Omental fat pad (tissue), 4 donors: ENCODE measurements at places on chromosomes 7 and 10. TPM values are rescaled to one million over a fixed set of nuclear protein-coding genes. Genes with fewer than 3 reads are reported as not detected.

DNA sequence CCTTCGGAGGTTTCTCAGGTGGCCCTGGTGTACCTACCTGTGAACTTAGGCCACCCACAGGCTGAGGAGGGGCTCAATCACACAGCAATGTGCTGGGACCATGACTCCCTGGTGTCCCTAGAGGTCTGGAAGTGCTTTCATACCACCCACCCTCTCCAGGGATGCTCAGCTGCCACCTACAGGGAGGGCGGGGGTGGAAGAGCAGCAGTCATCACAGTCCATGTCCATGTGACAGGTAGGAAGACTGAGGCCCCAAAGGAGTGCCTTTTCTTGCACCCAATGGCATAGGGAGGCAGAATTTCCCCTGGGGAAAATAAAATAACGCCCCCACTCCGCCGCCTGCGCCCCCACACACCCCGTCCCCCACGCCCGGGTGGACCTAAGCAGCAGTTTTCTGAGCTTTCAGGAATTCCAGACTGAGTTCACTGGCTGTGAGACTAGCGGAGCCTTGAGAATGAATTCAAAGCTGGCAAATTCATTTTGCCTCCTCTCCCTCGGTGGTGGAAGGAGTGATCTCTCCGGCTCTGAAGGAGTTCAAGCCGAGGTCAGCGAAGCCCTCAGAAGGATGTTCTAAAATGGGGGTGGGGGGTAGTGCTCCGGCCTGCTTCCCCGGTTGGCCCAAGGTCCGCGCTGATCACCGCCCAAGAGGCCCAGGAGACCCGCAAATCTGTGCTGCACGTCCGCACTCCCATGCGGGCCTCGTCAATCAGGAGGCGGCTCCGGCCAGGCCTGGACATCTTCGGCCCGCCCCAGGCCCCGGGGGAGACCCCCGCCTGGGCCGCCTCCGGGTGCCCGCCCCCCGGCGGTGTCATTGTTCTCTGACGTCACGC is 2.1 kb upstream of the ZMIZ1 start:
- DNase-seq = no peak

GRCh38 chr10:116490028-116490662 is 55.6 kb upstream of the PNLIP start:
- no peak for DNase-seq

DNA sequence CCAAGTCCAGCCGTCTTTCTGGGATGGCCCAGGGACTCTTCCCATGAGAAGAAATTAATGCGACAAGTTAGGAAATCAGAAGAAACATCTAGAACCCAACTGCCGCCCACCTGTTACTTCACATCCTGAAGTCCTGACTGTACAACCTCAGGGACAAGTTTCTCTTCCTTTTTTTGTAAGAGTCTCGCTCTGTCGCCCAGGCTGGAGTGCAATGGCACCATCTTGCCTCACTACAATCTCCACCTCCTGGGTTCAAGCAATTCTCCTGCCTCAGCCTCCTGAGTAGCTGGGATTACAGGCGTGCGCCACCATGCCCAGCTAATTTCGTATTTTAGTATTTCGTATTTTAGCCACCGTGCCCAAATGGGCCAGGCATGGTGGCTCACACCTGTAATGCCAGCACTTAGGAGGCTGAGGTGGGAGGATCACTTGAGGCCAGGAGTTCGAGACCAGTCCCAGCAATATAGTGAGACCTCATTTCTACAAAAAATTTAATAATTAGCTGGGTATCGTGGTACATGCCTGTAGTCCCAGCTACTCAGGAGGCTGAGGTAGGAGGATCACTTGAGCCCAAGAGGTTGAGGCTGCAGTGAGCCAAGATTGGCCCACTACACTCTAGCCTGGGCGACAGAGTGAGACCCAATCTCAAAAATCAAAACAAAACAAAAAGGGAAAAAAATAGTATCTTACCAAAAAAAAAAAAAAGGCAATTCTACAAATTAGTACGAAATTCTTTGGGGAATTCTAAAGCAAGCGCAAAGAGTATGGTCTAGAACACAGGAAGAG is 20.8 kb downstream of the LAT2 start:
- no peak for DNase-seq

Gene LBX1
- total RNA-seq = not detected

GRCh38 chr10:79445161-79445976 is at the start of gene ZCCHC24:
Gene ZCCHC24, minus strand, starts transcription at chr10:79445624. Its CDS starts 184 bp downstream, at chr10:79445440.
- peak; percentile 89 for DNase-seq

DNA sequence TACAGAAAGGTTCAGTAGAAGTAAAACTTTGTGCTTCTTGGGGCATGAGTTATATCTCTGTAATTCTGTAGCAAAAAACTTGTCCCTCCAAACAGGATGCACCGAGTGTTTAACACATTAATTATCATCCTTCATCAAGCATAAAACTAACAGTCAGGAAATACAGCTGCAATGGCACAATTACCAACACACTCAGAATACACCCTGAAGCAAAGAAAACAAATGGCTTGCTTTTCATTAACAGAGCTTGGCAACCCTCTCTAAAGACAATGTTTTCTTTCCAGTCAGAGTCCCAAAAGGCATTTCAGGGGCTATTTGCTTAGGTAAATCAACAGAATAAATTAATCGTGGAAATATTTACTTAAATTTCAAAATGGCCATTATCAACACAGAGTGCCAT is 107.7 kb downstream of the ICA1 start:
- DNase-seq = no peak

- no peak for DNase-seq
Measured at GRCh38 chr7:47730142-47730541, 148.2 kb upstream of the TNS3 start.

DNA sequence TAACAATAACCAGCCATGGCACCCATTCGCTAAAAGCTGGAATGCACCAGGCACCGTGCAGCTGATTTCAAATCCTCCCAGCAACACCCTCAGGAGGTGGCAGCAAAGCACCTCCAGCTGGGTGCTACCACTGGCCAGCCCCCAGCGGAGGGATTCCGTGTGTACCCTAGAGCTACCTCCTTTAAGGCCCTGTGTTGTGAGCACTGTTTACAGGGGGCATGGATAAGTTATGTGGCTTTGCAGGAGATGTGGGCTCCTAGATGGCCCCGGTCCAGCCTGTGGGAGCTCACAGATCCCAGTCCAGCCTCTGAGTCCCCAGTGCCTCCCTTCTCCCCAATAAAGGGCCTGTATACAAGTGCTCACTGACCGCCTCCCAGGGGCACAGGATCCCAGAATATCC is 27.1 kb downstream of the TNRC18 start:
- DNase-seq = no peak

Gene GALNT17
- 2.2 TPM for total RNA-seq

DNA sequence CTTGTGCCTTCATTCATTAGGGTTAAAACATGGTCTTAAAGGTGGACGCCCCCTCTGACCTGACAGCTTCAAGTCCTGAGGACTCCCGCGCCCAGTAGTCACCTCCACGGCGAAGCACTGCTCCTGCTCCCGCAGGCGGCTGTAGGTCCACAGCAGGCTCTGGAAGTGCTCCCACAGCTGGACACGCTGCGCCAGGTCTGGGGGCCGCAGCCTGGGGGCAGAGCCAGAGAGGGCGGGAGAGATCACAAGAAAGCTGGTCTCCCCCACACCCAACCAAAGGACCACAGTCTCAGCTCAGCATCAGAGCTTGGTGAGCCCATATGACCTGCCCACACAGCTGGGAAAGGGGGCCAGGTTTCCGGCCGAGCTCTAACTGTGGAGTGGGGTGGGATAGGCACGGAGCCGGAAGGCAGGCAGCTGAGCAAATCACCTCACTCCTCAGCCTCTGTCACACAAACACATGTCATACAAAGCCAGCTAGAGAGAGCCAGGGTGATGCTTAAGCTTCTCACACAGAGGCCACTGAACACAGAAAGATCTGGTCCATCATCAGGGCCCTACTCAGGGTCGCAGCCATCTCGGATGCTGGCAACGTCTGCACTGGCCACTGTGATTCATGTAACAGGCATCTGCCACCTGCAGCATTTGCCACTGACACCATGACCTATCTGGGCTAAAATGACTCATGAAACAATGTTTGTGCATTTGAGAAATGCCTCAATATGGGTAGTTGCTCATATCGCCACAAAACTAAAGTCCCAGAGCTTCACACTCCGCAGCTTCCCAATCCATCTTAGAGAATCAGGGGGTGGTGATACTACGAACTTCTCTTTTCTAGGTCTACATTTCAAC is 12.6 kb downstream of the HPS1 start:
- DNase-seq = no peak

DNA sequence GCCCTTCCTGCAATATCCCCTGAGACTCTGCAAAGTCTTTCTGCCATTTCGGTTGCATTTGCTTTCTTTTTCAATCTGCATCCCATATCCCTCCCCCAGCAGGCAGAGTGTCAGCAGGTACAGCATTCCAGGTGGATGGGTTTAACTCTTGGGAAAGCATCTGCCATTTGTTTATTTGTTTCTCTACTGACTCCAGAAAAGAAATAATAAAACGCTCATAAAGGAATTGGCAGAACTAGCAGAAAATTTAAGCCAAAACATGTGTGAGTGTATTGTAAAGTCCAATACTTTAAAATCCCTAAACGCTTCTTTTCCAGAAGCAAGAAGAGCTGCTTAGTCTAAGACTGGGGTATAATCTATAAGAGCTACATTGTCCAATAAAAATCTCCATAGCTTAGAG is 393.8 kb downstream of the TNS3 start:
- no peak for DNase-seq

Gene ATRNL1
- 5.1 TPM for total RNA-seq

Gene GOLGA7B
- 0.19 TPM for total RNA-seq

- DNase-seq = no peak
Measured at GRCh38 chr7:135707570-135707966, 20.4 kb downstream of the SLC13A4 start.

Gene OR6V1
- not detected for total RNA-seq

GRCh38 chr7:12244129-12244528 is 33.0 kb downstream of the TMEM106B start:
- no peak for DNase-seq

Gene GRID2IP
- total RNA-seq = not detected

- DNase-seq = no peak
Measured at GRCh38 chr10:98249134-98249533, 18.9 kb downstream of the LOXL4 start.
